NCI-H2081 (cell line): ENCODE measurements at places on chromosomes 6 and 20.

GRCh38 chr6:163397326-163397725 is 17.2 kb upstream of the QKI start:
- DNase-seq, result no peak

GRCh38 chr6:33634161-33634727 is 13.1 kb downstream of the ITPR3 start:
- no peak for DNase-seq

GRCh38 chr6:27138406-27138805 is 109.1 kb upstream of the PRSS16 start:
- no peak for DNase-seq

DNA sequence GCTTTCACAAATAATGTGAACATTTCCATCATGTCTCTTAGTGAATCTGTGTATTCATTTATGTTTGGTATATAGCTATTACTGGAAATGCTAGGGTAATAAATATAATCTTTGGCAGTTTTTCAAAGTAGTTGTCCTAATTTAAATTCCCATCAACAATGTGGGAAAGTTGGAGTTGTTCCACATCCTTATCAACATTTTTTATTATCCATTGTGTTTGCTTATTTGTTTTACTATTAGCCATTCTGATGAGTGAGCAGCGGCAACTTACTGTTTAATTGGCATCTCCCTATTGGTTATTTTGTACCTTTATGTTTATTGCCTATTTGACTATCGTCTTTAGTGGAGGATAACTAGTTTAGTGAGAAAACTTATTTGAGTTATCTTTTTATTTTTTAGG is 121.1 kb upstream of the CCN2 start:
- DNase-seq, result peak; percentile 7

DNA sequence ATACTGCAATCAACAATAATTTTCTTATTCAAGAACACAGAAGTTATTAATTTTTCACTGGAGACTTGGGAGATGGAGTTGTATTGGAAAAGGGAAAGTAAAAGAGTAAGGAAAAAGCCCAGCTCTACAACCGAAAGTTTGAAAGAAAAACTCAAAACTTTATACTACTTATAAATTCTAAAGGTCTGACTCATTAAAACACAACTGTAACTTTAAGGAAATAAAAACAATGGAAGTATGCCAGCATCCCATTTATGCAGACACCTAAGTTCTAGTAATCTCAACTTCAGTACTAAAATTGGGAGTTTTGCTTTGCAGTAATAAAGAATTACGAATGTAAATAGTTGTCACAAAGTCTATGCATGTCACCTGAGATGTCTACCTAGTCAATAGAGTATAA is 80.6 kb downstream of the IRAK1BP1 start:
- no peak for DNase-seq

DNA sequence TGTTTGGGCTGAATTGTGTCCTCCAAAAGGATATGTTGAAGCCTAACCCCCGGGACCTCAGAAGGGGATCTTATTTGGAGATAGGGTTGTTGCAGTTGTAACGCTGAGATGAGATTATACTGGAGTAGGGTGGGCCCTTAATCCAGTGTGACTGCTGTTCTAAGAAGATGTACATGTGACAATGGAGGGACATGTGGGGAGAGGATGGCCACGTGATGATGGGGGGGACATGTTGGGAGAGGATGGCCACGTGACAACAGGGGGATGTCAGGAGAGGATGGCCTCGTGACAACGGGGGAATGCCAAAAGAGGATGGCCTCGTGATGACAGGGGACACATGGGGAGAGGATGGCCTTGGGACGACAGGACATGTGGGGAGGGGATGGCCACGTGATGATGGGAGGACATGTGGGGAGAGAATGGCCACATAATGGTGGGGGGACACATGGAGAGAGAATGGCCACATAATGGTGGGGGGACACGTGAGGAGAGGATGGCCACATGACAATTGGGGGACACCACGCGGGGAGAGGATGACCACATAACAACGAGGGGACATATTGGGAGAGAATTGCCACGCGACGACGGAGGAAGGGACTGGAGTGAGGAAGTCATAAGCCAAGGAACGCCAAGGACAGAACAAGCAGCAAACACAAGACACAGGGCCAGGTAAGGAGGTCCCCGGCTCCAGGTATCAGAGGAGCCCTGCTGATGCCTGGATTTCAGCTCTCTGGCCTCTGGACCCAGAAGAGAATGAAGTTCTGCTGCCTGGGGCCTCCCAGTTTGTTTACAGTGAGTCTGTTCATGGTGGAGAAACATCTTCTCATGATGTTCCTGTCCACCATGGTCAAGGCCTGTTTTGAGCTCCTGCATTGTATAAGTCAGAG is 29.2 kb downstream of the SYNJ2 start:
- no peak for DNase-seq

GRCh38 chr6:25564943-25565342 is 87.1 kb upstream of the SCGN start:
- no peak for DNase-seq

DNA sequence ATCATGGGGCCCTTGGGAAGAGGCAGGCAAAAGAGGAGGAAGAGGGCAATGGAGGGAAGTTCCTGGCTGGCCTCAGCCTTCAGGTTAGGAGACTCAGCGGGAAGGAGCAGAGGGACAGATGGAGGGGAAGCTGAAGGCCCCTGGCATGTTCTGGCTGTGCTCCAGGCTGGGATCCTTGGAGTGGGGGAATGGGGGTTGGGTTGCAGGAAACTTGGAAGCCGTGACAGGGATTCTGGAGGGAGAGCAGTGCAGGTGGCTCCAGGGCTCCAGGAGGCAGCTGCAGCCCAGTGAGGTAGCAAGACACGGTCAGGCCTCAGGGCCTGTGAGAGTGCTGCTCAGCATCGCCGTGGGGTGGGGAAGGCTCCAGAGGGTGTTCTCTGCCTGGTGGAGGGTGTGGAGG is 64.6 kb upstream of the SCP2D1 start:
- DNase-seq, result no peak

DNA sequence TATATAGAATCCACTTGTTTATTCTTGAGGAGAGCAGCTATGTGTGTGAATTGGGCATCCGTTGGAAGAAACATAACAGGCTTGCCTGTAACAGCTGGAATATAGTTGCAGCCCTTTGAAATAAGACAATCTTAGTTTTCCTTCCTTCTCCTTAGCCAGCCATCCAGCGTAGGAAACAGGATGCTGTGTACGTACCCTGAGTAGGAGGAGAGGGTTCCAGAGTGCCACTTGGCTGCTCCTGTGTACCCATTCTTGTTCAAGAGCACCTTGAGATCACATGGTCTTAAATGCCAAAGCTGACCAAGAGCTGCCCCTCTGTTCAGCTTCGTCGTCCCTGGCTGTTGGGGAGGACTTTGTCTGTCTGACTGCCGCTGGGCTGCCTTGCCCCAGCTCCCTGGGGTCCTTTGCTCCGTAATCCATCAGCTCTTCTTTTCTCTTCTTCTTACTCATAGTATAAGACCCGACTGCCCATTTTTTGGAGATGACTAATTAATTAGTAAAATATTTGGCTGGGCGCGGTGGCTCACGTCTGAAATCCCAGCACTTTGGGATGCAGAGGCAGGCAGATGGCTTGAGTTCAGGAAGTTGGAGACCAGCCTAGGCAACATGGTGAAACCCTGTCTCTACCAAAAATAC is 49.0 kb downstream of the RREB1 start:
- DNase-seq, result no peak

GRCh38 chr6:157272372-157272771 is 50.9 kb downstream of the TMEM242 start:
- no peak for DNase-seq

GRCh38 chr6:33975661-33976436 is 170.0 kb downstream of the GRM4 start:
- no peak for DNase-seq

- no peak for DNase-seq
Observed at GRCh38 chr6:54018722-54019121, 92.5 kb upstream of the MLIP start.

DNA sequence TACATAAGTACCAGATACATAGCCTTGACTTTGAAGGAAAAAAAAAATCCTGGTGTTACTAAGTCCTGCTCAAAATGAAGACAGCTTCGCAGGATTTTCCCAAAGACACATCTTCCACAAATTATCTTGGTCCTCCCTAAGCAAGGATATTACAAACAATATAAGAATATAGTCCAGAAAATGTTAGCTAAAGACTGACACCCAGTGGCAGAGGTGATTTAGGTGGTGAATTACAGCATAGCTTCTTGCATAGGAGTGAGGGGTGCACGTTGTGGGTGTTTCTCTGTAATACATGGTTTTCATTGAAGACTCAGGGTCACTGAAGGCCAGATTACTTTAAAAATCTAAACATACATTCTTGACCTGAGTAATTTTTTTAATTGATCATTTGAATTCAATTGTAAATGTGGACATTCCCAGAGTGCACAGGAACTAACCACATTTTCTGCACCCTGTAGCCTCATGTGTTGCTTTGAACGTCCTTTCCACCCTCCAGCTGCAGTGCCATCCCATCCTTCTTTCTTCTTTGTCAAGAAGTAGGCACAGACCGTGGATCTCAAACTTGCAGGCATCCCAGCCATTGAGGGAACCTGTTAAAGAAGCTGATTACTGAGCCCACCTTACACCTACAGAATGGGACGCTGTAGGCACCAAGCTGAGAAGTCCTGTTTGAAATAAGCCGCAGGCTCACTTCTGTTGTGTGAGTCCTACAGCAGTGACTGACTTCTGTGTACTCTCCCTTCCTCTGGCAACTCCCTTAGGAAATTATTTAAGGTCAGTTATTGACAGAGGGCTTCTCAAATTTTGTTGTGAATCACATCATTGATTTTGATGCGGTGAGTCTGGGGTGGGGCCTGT is 102.6 kb downstream of the PERP start:
- DNase-seq, result peak; percentile 23

- DNase-seq, result no peak
Observed at GRCh38 chr6:14656649-14657048, 539.1 kb downstream of the CD83 start.

DNA sequence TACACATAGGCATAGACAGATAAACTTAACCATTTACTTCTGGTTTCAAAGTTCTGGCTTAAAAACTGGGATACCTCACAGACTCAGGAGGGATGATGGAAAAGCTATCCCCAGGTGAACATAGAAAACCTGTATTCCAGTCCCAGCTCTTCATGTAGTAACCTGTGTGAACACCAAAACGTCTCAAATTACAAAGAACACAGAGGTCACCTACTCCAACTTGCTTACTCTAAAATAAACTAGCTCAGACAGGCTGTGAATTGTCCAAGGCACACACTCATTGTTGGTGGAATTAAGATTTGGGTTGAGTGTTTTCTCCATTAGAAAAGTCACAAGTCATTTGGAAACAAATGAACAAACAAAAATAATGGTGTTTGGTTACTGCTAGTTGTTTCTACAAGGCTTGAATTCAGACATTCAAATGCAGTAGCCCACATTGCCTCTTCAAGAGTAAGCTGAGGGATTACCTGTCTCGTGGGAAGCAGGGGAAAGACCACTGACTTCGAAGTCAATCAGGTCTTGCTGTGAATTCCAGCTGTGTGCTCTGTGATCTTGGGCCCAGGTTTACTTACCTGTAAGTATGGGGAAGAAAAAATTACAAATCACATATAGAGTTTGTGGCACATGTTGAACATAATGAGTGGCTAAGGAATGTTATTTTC is 48.2 kb upstream of the LRRC1 start:
- DNase-seq, result no peak

DNA sequence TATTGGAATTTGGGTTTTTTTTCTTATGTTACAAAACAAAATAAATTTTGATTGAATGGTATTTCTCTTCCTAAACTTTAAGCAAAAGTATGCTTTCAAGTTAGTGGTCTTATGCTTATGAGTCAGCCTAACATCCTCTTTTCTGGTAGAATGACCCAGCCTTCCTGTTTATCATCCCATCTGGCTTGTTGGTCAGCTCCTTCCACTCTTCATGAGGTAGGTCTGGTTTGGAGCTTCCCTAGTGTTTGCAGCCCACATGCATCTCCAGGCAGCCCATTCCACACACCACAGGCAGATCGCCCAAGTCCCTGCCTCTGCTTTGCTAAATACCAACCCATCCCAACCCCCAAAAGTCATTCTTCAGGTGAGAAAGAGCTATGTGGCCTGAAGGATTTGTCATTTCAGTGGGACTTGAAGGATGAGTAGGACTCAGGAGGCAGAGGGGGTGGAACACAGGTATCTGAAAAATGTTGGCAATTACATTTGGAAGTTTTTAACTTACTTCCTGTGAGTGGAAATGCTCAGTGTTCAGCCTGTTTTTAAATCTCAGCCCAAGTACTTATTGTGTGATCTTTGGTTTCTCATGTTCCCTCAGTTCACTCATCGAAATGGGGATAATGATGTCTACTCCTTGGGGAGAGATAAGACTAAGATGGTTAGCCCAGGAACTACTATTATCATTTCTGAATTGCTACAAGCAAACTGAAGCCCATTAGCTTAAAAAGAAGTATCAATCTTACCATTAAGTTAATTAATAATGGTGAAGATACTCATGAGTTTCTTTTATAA is 294.0 kb downstream of the ADGB start:
- DNase-seq, result no peak

- DNase-seq, result peak; percentile 44
Observed at GRCh38 chr6:99613705-99614429, 7.2 kb downstream of the PRDM13 start.

DNA sequence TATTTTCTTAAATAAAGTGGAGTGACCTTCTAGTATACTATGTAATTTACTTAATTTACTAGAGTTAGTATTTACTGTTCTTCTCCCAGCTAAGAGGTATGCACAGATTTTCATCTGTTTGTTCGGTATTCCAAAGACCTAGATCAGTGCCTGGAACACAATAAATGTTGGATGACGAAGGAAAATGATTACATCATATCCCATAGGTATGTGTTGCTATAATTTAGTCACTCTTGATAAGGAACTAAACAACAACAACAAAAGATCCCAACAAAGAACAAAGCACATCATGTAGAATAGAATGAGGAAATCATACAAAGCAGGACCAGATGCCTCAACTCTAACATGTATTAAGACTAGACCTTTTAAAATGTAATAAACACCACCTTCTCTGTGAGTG is 89.6 kb upstream of the ADGRF1 start:
- DNase-seq, result no peak

DNA sequence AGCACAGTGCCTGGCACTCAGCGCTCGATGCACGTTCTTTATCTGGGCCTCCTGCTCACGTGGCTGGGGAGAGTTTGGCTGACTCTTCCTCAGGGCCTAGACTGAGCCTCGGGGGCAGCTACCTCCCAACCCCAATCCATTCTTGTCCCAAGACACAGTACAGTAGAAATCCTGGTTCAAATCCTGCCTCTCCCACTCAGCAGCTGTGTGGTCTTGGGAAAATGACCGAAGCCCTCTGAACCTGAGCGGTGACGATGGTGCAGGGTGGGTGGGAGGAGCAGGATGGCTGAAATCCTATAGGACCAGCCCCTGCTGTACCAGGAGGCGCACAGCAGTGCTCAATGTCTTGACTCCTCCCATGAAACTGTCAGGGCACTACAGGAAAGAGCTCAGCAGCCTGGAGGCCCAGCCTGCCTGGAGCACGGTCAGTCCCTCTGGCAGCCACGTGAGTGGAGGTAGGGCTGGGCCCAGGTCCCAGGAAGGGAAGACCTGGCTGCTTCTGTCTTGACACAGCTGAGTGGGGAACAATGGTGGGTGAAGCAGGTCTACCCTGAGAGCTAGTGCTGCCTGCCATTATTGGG is 31.5 kb downstream of the PDRG1 start:
- no peak for DNase-seq

GRCh38 chr20:60484316-60484715 is 526.1 kb downstream of the CDH26 start:
- no peak for DNase-seq
